ENCODE measurements at places on chromosomes 7 and 10.

GRCh38 chr10:7193369-7193768 lies 217.5 kb downstream of the SFMBT2 start:
- DNase-seq, result peak; percentile 17

GRCh38 chr10:51313773-51314478 lies 239.6 kb downstream of the PRKG1 start:
- no peak for DNase-seq

- DNase-seq, result no peak
These were observed 76.8 kb upstream of the FAM180A start for GRCh38 chr7:135825406-135825805.

- DNase-seq, result no peak
These were observed 23.6 kb downstream of the MKI67 start for GRCh38 chr10:128102480-128103228.

GRCh38 chr7:94348142-94348541 lies 46.6 kb upstream of the COL1A2 start:
- DNase-seq, result no peak

DNA sequence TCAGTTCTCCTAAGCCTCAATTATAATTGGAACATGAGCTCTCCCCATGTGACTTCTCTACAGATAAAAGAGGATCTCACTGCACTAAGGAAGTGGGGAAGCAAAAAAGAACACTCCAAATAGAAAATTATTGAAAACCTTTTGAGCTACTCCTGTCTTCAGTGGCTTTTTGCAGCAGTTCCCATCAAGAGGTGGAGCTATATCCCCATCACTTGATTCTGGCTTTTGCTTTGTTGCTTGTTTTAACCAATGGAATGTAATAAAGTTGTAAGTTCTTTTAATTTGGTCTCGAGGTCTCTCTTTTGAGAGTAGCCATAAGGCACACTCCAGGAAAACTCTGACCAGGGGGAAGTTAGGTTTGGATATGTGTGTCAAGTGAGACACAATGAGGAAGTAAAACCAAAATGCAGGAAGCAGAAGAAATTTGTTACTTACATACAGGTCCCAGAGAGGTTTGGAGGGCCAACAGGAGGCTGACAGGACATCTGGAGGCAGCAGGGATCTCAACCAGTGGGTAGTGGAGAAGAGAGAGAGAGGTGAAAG lies 569.4 kb downstream of the HTR7 start:
- no peak for DNase-seq

DNA sequence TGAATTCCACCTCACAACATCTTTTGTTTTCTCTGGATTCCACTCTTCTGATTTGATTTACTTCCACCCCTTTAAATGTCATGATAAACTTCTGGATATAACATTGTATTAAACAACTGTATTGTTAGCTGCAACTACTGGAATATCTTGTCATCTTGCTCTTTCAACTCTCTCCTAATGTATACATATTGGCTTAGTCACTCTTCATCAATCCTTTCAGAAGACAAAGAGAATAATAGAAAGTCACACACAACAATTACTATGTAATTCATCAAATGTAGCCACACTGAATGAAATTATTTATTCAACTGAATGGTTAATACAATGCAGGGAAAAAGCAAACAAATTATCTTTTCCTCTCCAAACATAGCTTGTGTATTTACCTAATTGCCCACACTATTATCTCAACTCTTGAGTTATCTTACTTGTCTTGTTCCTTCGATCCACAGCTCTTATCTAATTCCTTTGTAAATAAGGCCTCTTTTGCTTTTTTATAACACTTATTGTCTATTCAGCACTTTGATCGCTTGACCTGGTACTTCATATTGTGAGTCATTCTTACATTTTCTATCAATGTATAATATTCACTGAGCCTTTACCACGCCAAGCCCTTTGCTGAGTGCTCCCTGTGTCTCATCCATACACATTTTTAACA lies 16.7 kb downstream of the SEMA3A start:
- DNase-seq, result no peak

DNA sequence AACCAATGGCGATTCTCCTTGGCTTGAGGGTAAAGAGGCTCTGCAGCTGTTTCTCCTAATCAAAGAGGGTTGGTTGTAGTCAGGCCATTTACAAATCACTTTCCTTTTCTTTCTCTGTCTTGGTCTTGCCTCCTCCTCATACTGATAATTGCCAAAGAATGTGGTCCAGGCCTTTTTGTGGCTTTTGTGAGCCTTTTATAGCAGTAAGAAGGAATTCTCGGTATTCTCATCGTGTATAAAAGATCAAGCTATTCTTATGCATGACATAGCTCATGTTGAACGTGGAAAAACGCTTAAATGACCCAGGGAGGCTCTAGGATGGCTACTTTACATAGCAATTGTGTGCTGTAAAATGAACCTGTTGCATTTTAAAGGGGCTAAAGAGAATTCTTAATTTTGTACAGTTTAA lies 62.6 kb downstream of the RBM20 start:
- DNase-seq, result no peak

All from germinal center (tissue), 1 donor.